SK-N-DZ (cell line): ENCODE measurements at places on chromosomes 2 and 18.
A peak's percentile ranks its signal among the peaks of the same experiment; 100 is the strongest.

- DNase-seq: no peak
Measured at GRCh38 chr2:84996909-84997308, 25.9 kb downstream of the KCMF1 start.

- DNase-seq: no peak
Measured at GRCh38 chr2:69939722-69940121, 21.7 kb downstream of the ASPRV1 start.

GRCh38 chr2:1640301-1641135, 103.8 kb downstream of the PXDN start:
- DNase-seq: no peak

GRCh38 chr18:80254971-80255500, 7.7 kb upstream of the PARD6G start:
- no peak for DNase-seq

- DNase-seq: no peak
Measured at GRCh38 chr2:168185583-168186274, 61.7 kb downstream of the STK39 start.

GRCh38 chr2:135709992-135710391, 31.7 kb upstream of the UBXN4 start:
- DNase-seq: peak; percentile 21

- DNase-seq: no peak
Measured at GRCh38 chr2:215839816-215840215, 173.5 kb downstream of the MREG start.

GRCh38 chr2:48362515-48362914, 167.4 kb upstream of the STON1 start:
- no peak for DNase-seq

- DNase-seq: no peak
Measured at GRCh38 chr18:9885170-9886004, at the start of gene TXNDC2. TXNDC2 (plus strand) TSS chr18:9885973; CDS start chr18:9886681, 708 bp downstream.

DNA sequence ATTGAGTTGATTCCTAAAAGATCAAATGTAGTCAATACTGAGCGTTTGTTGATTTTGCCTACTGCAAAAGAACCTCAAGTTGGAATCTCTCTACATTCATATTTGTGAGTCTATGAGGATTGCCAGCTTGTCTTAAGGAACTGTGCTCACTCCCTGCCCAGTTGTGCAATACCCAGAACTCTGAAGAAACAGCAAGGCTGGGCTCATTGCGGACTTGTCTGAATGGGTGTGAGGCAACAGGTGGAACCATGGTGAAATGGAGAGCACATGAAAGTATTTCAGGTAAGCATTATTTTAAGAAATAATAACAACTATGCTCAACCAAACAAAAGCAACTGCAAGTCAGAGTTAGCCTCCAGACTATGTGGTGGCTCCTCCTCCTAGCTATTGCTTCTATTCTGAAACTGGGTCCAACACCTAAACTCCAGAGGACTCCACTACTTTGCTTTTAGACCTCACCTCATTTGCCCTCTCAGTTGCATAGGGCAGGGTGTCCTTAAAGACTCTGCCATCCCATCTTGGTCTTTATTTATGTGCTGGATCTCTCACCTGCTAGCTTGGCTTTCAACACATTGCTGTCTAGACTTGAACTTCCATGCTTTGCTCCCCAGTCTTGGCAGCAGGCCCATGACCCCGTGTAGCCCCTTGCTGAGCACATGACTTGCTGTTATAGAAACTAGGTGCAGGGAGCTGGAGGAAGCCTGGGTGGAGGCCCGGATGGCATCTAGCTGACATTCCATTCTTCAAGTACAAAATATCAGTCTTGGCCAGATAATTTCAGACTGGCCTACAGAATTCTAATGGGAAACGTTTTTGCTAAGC, 94.8 kb upstream of the ARL5A start:
- no peak for DNase-seq

DNA sequence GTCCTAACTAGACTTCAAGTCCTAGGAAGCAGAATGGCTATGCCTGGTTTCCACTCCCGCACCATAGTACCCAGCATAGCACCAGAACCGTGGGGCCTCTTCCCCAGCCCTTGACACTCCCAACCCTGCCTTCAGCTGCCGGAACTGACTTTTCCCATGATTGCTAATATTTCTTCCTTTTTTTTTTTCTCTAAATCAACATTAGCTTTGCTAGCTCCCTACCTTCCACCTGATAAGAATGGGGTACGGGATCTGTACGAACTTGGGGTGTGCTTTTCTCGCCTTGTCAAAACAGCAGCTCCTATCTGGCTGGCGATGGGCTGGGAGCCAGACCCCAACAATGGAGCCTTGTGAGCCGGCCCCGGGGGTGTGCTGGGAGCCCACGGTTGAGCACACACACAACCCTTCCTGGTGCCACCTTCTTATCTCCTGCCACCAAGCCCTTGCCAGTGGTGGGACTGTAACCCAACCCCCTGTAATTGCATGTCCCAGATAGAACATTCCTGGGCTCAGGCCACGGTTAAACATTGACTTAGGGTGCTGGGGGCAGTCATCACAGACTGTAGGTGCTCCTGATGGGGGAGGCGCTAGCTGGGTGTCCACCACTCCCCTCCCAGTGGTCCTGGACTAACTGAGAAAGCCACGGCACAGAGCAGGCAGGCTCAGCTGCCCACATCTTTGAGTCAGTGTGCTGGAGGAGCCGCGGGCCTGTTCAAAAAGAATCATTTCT, 213.0 kb upstream of the HAAO start:
- no peak for DNase-seq

- no peak for DNase-seq
Measured at GRCh38 chr2:121355488-121355887, 70.5 kb upstream of the TFCP2L1 start.

GRCh38 chr2:186294248-186294888, 191.7 kb upstream of the ZC3H15 start:
- DNase-seq: no peak

DNA sequence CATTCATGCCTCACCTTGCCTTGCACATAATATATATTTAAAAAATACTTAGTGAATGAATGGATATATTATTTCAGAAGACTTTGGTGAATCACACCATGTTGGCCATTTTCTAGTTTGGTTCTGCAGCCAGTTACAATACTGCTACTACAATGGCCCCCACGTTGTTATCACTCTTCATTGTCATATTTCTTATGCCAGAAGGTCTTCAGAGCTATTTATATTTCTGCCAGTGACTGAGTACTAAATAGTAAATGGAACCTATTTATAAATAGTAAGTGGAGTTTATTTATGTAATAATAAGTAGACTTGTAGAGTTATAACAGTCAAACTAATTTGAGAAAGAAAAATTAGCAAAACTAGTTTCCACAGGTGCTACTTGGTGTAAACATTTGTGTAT, 516.6 kb upstream of the SYT4 start:
- no peak for DNase-seq

- DNase-seq: peak; percentile 72
Measured at GRCh38 chr18:60506682-60507081, 134.1 kb upstream of the MC4R start.

- DNase-seq: no peak
Measured at GRCh38 chr18:76558881-76559667, 64.0 kb upstream of the ZNF516 start.

DNA sequence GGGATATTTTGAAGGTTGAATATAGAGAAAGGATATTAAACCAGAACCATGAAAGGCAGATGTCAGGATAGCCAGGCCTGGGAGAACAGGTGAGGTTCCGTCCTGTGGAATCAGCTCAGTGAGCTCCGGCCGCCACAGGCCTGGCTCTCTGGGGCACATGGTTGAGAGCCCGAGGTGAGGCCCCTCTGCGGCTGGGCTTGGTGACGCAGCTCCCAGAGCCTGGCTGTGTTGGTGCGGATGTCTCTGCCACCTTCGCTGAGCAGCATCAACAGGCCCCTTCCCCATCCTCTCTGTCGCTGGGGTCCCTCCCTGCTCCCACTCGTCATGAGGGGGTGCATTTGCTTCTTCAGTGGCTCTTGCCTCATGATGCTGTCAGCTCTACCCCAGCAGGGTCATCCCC, 70.7 kb upstream of the PXDN start:
- DNase-seq: no peak
